Activated CD4-positive, alpha-beta T cell treated with anti-CD3 and anti-CD28 coated beads for 36 hours (primary cell): ENCODE measurements at places on chromosomes 3 and 15. TPM values are rescaled to one million over a fixed set of nuclear protein-coding genes. Genes with fewer than 3 reads are reported as not detected.
A peak's percentile ranks its signal among the peaks of the same experiment; 100 is the strongest.

GRCh38 chr3:81530180-81530939 lies 231.1 kb downstream of the GBE1 start:
- peaks cover 63% of the 10 kb centered on the region for H3K36me3 ChIP-seq
- H3K27me3 ChIP-seq: no peaks in the 10 kb centered on the region
- no peak overlapping the region for H3K27ac ChIP-seq
- DNase-seq: no peak
- H3K4me1 ChIP-seq: no peaks in the 10 kb centered on the region

The SMAD3 gene
- total RNA-seq: 33.7 TPM

The ZNF660 gene
- 0.89 TPM for total RNA-seq

The REC114 gene
- not detected for total RNA-seq

The IL17RD gene
- total RNA-seq: 0.18 TPM

GRCh38 chr15:101807345-101807945 lies 4.1 kb downstream of the OR4F6 start:
- no peak overlapping the region for H3K4me3 ChIP-seq
- H3K27ac ChIP-seq: no peak overlapping the region
- no peaks in the 10 kb centered on the region for H3K36me3 ChIP-seq
- no peaks in the 10 kb centered on the region for H3K4me1 ChIP-seq
- DNase-seq: no peak

GRCh38 chr3:24614359-24614758 lies 119.7 kb upstream of the THRB start:
- H3K36me3 ChIP-seq: no peaks in the 10 kb centered on the region
- no peak overlapping the region for H3K4me3 ChIP-seq
- no peak for DNase-seq
- H3K27ac ChIP-seq: no peak overlapping the region
- no peaks in the 10 kb centered on the region for H3K27me3 ChIP-seq

GRCh38 chr15:27339138-27339537 lies 368.2 kb downstream of the GABRG3 start:
- no peaks in the 10 kb centered on the region for H3K4me1 ChIP-seq
- no peaks in the 10 kb centered on the region for H3K27me3 ChIP-seq
- no peak overlapping the region for H3K27ac ChIP-seq
- DNase-seq: no peak

DNA sequence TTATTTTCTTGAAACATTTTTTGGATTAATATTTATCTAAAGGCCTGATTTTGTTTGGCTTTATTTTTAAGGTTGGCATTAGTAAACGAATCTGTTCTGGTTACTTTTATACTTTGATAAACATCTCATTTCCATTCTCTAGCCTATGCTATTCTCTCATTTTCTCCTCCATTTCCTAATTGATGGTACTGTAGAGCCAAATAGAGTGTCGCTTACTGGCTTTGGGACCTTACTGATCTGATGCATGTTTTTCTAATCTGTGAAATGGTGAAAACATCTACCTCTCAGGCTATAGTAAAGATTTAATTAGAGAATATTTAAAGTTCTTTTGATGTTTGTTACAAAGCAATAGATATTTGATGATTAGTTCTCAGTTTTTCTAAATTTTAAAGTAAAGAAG lies 1.6 kb downstream of the LNP1 start:
- H3K27ac ChIP-seq: peak overlapping the region; percentile 41
- peaks cover 26% of the 10 kb centered on the region for H3K36me3 ChIP-seq
- H3K27me3 ChIP-seq: no peaks in the 10 kb centered on the region
- H3K4me3 ChIP-seq: peak overlapping the region; percentile 78

GRCh38 chr15:36356978-36357601 lies 222.3 kb upstream of the CDIN1 start:
- DNase-seq: no peak
- no peaks in the 10 kb centered on the region for H3K4me1 ChIP-seq
- H3K4me3 ChIP-seq: no peak overlapping the region

GRCh38 chr3:51591231-51591630 lies 52.7 kb downstream of the RAD54L2 start:
- no peak overlapping the region for H3K4me3 ChIP-seq
- no peaks in the 10 kb centered on the region for H3K27me3 ChIP-seq
- peaks cover 8% of the 10 kb centered on the region for H3K4me1 ChIP-seq
- no peak for DNase-seq

GRCh38 chr15:92061511-92062195 lies 208.1 kb downstream of the SLCO3A1 start:
- no peak for DNase-seq
- H3K36me3 ChIP-seq: no peaks in the 10 kb centered on the region
- H3K27ac ChIP-seq: no peak overlapping the region
- no peaks in the 10 kb centered on the region for H3K27me3 ChIP-seq
- no peaks in the 10 kb centered on the region for H3K4me1 ChIP-seq

The PIGB gene
- 21.1 TPM for total RNA-seq

The LMOD3 gene
- not detected for total RNA-seq

- peak; percentile 40 for DNase-seq
- H3K27ac ChIP-seq: no peak overlapping the region
- no peaks in the 10 kb centered on the region for H3K36me3 ChIP-seq
- H3K4me1 ChIP-seq: peaks cover 4% of the 10 kb centered on the region
- H3K4me3 ChIP-seq: no peak overlapping the region
Observed at GRCh38 chr3:127535901-127536829, 54.4 kb downstream of the TPRA1 start.

DNA sequence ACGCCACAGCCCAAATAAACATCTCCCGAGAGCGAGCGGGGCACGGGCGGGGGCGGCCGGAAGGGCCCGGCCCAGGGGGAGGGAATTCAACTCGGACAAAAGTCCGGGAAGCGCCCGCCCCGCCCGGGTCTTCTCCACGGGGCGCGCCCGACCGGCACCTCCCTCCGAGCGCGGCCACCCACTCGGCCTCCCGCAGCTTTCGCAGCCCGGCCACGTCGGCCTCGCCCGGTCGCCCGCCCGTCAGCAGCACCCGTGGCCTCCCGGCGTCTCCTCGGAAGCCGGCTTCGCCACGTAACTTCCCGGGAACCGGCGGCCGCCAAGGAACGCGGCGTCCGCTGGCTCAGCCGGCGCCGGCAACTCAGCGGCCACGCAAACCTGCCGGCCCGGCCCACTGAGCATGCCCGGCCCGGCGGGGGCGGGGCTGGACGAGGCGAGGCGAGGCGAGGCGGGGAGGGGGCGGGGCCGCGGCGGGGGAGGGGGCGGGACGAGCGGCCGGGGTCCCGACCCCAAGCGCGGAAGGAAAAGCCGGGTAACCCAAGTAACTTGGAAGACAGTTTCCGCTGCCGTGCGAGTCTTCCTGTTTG lies at the start of gene TJP1:
TJP1 (minus strand) TSS at position 369 of the 584 bp plus-strand sequence. CDS start 440 bp downstream, outside the sequence.
- no peak for DNase-seq
- H3K36me3 ChIP-seq: peaks cover 6% of the 10 kb centered on the region
- no peak within 1 kb of the TSS for H3K27ac ChIP-seq
- H3K27me3 ChIP-seq: peaks cover 56% of the 10 kb centered on the region
- peaks cover 17% of the 10 kb centered on the region for H3K4me1 ChIP-seq

- no peak overlapping the region for H3K4me3 ChIP-seq
- H3K27ac ChIP-seq: no peak overlapping the region
- peaks cover 34% of the 10 kb centered on the region for H3K36me3 ChIP-seq
- DNase-seq: no peak
- H3K27me3 ChIP-seq: no peaks in the 10 kb centered on the region
Observed at GRCh38 chr15:42723068-42723467, 13.9 kb downstream of the CDAN1 start.

DNA sequence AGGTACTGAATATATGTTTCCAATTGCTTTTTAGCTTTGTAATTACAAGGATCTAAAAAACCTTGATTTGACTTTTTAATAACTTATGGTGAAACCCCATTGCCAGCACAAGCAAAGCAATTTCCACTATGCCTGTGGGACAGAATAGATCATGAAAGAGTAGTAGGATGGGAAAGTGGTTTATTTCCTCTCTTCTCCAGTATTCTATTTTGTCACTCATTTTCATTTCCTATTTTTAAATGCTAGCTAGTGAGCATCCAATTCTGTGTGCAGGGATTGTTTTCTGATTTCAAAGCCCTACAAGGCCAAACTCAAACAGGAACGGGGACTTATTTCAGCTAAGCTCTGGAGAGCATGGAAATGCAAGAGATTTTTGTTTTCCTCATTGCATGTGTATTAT lies 132.0 kb upstream of the TGFBR2 start:
- no peak overlapping the region for H3K27ac ChIP-seq
- H3K36me3 ChIP-seq: peaks cover under 1% of the 10 kb centered on the region
- H3K4me3 ChIP-seq: no peak overlapping the region
- peaks cover 52% of the 10 kb centered on the region for H3K4me1 ChIP-seq
- DNase-seq: no peak
- no peaks in the 10 kb centered on the region for H3K27me3 ChIP-seq

- H3K36me3 ChIP-seq: no peaks in the 10 kb centered on the region
- DNase-seq: no peak
- H3K27me3 ChIP-seq: peaks cover 4% of the 10 kb centered on the region
Observed at GRCh38 chr3:143928541-143929255, 42.9 kb upstream of the DIPK2A start.

DNA sequence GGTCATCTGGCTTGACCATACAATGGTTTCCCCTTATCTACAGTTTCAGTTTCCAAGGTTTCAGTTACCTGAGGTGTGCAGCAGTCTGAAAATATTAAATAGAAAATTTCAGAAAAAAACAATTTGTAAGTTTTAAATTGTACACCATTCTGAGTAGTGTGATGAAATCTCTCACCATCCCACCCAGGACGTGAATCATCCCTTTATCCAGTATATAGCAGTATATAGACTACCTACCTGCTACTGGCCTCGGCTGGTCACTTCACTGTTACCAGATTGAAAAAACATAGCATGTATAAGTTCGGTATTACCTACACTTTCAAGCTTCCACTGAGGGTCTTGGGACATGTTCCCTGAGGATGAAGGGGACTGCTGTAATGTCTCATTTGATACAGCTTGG lies 12.0 kb downstream of the ARIH1 start:
- no peak overlapping the region for H3K4me3 ChIP-seq
- H3K27ac ChIP-seq: no peak overlapping the region
- no peak for DNase-seq

- H3K36me3 ChIP-seq: peaks cover 21% of the 10 kb centered on the region
- H3K27ac ChIP-seq: peak overlapping the region; percentile 57
- H3K4me1 ChIP-seq: peaks cover 22% of the 10 kb centered on the region
- H3K27me3 ChIP-seq: peaks cover 8% of the 10 kb centered on the region
Observed at GRCh38 chr3:183252118-183252782, 803 bp upstream of the B3GNT5 start.

GRCh38 chr3:8713901-8714759 lies 19.5 kb upstream of the CAV3 start:
- no peaks in the 10 kb centered on the region for H3K4me1 ChIP-seq
- H3K4me3 ChIP-seq: no peak overlapping the region
- H3K36me3 ChIP-seq: no peaks in the 10 kb centered on the region
- DNase-seq: peak; percentile 22
- H3K27me3 ChIP-seq: peaks cover 2% of the 10 kb centered on the region

- DNase-seq: no peak
- H3K27me3 ChIP-seq: peaks cover 4% of the 10 kb centered on the region
- no peaks in the 10 kb centered on the region for H3K36me3 ChIP-seq
- no peaks in the 10 kb centered on the region for H3K4me1 ChIP-seq
Observed at GRCh38 chr15:93771196-93772030, 459.9 kb upstream of the MCTP2 start.

DNA sequence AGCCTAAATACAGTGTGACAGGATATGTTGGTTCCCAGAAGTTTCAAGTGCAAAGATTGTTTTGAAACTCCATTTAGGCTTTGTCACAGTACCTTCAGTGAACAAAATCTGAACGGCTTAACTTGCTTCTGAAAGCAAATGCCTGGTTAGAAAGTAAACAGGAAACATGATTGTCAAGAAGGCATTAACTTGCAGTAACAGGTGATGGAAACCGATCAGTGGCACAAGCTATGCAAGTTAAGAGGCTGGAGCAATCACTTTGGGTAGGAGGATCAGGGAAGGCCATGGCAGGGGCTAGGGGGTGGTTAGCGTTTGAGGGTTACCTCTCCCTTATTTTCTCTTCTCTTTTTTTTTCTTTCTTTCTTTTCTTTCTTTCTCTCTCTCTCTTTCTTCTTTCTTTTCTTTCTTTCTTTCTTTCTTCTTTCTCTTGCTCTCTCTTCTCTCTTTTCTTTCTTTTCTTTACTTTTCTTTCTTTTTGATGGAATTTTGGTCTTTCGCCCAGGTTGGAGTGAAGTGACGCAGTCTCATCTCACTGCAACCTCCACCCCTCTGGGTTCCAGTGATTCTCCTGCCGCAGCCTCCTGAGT lies 2.4 kb downstream of the HYKK start:
- H3K4me3 ChIP-seq: no peak overlapping the region
- no peak overlapping the region for H3K27ac ChIP-seq
- H3K27me3 ChIP-seq: no peaks in the 10 kb centered on the region
- peaks cover 22% of the 10 kb centered on the region for H3K4me1 ChIP-seq
- no peak for DNase-seq

The PLCB2 gene
- total RNA-seq: 67.9 TPM

The CAND2 gene
- 2.2 TPM for total RNA-seq

DNA sequence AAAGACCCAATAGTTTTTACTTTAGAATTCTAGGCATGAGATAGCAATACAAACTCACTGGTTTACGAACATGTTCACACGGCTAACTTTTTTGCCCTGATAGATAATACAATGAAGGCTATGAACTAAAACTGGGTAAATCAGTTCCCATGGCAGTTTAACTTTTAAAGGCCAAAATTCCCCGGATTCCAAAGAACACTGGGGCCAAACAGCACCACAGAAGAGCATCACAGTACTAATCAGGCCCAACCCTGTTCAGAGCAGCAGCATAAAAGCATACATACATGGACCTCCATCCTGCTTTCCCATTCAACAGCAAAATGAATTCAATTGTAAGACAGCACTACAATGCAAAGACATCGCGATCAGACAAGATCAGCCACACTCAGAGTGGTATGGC lies 540.3 kb upstream of the CCDC54 start:
- no peaks in the 10 kb centered on the region for H3K36me3 ChIP-seq
- no peaks in the 10 kb centered on the region for H3K4me1 ChIP-seq
- DNase-seq: no peak
- no peak overlapping the region for H3K4me3 ChIP-seq

DNA sequence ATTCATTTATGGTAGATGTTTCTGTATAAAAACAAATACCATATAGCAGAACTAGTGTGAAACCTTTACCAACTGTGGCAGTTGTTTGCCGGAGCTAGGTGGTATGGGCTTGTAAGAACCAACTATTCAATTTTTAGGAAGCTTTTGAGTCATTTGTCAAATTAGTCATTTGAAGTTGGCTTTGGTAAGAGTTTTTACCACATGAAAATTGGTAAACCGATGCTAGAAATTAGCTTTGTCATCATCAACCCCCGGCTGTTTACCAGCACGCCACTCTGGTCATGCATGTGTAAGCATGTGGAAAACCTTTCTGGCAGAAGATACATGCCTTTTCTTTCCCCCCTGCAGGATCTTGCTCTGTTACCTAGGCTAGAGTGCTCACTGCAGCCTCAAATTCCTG lies 63.3 kb downstream of the IL1RAP start:
- H3K36me3 ChIP-seq: peaks cover 20% of the 10 kb centered on the region
- peaks cover 22% of the 10 kb centered on the region for H3K4me1 ChIP-seq
- DNase-seq: peak; percentile 42
- no peak overlapping the region for H3K27ac ChIP-seq
- no peak overlapping the region for H3K4me3 ChIP-seq

GRCh38 chr15:68626283-68626682 lies 47.5 kb downstream of the CORO2B start:
- DNase-seq: no peak
- no peaks in the 10 kb centered on the region for H3K36me3 ChIP-seq
- H3K4me3 ChIP-seq: no peak overlapping the region
- H3K4me1 ChIP-seq: no peaks in the 10 kb centered on the region
- H3K27me3 ChIP-seq: peaks cover 4% of the 10 kb centered on the region

- peaks cover 19% of the 10 kb centered on the region for H3K4me1 ChIP-seq
- H3K27ac ChIP-seq: no peak overlapping the region
- H3K27me3 ChIP-seq: peaks cover 37% of the 10 kb centered on the region
Observed at GRCh38 chr15:39433376-39433775, 147.5 kb upstream of the THBS1 start.
